ENCODE measurements at places on chromosomes 3 and 15. TPM values are rescaled to one million over a fixed set of nuclear protein-coding genes. Genes with fewer than 3 reads are reported as not detected.
A peak's percentile ranks its signal among the peaks of the same experiment; 100 is the strongest.

Gene FGF12
- total RNA-seq, result 0.46 TPM

Gene TBC1D21
- total RNA-seq, result not detected

Gene AAGAB
- 39.2 TPM for total RNA-seq

Gene FAM227B
- total RNA-seq, result 15.1 TPM

Gene FMN1
- total RNA-seq, result 2.6 TPM

DNA sequence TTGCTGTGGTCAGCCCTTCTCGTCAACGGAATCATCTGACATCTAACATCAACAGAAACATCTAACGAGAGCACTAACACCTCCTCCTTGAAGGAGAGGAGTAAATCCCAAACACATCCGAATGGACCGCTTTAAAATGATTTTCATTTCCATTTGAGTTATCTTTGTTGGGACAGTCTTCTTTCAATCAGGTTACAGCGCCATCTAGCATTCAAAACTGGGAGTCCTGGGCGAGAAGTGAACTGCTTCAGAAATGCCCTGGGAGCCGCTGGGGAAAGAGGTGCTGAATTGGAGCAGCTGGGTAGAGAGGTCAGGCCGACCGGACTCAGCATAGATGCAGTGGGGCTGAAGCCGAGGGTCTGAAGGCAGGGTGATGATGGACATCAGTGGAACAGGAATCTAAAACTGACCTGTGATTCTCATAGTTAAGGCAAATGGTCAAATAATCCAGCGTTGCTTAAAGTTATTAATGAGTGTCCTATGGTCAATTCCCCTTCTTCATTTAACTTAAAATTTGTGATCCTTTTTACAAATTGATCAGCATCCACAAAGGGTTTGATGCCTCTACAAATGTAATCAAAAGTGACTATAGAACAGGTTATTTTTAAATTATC, 170.0 kb upstream of the NDN start:
- no peaks in the 10 kb centered on the region for H3K27me3 ChIP-seq
- H3K36me3 ChIP-seq, result no peaks in the 10 kb centered on the region
- no peak for DNase-seq
- H3K27ac ChIP-seq, result no peak overlapping the region

- no peaks in the 10 kb centered on the region for H3K36me3 ChIP-seq
Measured at GRCh38 chr3:69665026-69665737, 74.1 kb upstream of the MITF start.

- H3K27ac ChIP-seq, result peak overlapping the region; percentile 7
- peaks cover 3% of the 10 kb centered on the region for H3K4me1 ChIP-seq
- H3K4me3 ChIP-seq, result no peak overlapping the region
- DNase-seq, result no peak
Measured at GRCh38 chr15:90650117-90650955, 66.8 kb upstream of the BLM start.

DNA sequence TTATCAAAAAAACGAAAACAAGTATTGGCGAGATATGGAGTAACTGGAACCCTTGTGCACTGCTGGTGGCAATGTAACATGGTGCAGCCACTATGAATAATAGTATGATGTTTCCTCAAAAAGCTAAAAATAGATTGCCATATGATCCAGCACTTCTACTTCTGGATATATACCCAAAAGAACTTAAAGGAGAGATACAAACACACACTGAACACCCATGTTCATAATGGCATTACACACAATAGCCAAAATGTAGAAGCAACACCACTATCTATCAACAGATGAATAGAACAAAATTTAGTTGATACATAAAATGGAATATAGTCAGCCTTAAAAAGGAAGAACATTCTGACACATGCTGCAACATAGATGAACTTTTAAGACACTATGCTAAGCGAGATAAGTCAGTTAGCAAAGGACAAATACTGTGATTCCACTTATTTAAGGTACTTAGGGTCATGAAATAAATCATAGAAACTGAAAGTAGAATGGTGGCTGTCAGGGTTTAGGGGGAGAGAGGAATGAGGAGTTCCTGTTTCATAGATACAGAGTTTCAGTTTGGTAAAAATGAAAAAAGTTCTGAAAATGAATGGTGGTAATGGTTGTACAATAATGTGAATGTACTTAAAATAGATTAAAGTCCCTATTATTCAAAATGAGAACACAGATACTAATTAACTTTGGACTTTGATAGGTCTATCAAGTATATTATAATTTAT, 59.4 kb upstream of the IMPG2 start:
- H3K27me3 ChIP-seq, result no peaks in the 10 kb centered on the region
- DNase-seq, result no peak
- H3K4me3 ChIP-seq, result no peak overlapping the region
- H3K27ac ChIP-seq, result peak overlapping the region; percentile 42
- H3K4me1 ChIP-seq, result peaks cover 29% of the 10 kb centered on the region

DNA sequence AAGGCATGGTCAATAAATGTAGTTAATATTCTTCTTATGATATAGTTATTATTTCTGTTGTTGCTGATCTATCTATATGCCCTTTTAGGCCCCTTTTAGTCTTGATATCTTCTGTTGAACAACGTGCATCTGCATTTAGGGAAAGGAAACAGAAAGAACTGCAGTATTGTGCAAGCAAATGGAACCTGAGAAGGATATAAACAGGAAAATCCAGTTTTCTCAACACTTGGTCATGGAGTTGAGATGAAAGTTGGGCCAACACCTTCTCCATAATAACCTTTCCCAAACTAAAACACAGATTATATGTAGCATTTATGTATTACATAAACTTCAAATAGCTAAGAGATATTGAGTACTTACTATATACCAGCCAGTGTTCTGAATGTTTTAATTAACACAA, 179.7 kb downstream of the ADAMTS9 start:
- H3K27me3 ChIP-seq, result no peaks in the 10 kb centered on the region
- no peak overlapping the region for H3K4me3 ChIP-seq
- H3K27ac ChIP-seq, result no peak overlapping the region

Data from gastrocnemius medialis (tissue), 4 donors.